ENCODE measurements at places on chromosomes 1 and 21.

- peak; percentile 67 for DNase-seq
These were observed 10.6 kb downstream of the GFI1 start for GRCh38 chr1:92476071-92476631.

DNA sequence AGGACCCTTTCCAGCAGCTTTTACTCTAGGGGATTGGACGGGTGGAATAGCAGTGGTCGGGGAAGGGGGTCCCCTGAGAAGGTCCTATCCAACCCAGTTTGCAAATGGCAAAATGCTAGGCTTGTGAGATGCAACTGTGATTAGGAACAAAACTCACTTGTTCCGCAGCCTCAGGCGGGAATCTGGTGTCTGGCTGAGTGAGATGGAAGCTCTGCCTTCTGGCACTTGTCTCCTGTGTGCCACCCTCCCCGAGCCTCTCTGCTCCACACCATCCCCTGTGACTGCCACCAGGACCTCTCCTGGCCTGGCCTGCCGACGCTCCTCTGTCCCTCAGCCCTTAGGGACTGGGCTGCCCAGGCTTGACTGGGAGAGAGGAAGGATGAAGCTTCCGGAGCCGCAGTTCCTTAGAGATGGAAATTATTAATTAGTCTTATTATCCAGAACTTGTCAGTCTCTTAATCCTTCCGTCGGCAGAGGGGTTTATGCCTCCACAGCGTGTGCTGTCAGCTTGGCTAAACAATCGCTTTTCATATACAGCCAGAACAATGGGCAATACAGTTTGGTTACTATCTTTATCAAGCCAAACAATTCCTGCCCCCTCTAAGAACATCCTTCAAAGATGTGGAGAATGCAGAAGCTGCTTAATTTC lies 292.8 kb upstream of the VAMP3 start:
- DNase-seq, result no peak

GRCh38 chr1:109270623-109271317 lies 12.2 kb downstream of the PSRC1 start:
- no peak for DNase-seq

DNA sequence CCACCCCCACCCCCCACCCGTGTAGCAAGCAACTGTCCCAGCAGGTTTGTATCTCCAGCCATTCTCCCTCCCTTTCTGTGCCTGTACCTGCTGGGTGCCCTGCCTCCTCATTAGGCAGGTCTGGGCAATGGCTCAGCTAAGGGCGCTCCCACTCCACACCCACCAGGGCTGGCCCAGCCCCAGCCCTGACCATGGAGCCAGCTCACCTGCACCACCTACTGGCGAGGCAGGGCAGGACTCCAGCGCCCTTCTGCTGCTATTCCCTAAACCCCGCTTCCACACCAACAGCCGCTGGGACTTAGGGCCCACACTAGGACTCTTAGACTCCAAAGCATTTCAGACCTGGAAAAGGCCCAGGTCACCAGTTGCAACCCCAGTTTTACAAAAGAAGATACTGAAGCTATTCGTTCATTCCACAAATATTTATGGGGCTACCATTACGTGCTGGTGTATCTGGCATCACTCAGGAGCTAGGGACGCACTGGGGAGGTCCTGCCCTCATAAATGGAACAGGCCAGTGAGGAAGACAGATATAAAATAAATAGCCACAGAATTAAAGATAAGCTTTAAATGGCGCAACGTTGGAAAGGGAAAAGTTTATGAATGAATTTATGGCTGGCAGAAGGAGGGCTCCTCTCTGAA lies 24.0 kb downstream of the PGLYRP3 start:
- DNase-seq, result no peak

GRCh38 chr1:54259546-54260140 lies 59.7 kb downstream of the MRPL37 start:
- DNase-seq, result no peak

DNA sequence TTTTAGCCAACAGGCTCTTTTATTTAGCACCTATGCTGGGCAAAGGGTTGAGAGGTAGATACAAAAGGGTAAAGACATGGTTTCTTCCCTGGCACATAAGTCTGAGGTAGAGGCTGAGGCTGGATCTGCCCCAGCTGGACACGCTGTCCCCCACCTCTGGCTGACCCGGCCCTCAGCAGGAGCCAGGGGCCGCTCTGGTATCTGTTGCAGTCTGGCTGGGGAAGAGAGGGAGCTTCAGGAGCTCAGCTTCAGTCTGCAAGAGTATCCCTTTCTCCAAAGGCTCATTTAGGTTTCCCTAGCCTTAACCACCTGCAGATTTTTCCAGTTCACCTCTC lies 14.2 kb downstream of the BLACAT1 start:
- DNase-seq, result no peak

DNA sequence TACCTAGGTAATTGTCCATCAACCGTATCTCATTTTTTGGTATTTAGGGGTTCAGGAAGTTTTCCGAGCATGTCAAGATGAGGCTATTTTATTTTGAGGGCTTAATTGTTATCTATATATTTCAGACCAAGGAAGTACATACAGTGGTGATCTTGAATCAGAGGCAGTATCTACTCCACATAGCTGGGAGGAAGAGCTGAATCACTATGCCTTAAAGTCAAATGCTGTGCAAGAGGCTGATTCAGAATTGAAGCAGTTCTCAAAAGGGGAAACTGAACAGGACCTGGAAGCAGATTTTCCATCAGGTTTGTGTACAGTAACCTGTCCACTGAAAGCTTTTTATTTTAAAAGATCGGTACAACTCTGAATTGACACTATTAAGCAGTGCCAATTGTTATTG lies 130.2 kb downstream of the ZMYM4 start:
- no peak for DNase-seq

DNA sequence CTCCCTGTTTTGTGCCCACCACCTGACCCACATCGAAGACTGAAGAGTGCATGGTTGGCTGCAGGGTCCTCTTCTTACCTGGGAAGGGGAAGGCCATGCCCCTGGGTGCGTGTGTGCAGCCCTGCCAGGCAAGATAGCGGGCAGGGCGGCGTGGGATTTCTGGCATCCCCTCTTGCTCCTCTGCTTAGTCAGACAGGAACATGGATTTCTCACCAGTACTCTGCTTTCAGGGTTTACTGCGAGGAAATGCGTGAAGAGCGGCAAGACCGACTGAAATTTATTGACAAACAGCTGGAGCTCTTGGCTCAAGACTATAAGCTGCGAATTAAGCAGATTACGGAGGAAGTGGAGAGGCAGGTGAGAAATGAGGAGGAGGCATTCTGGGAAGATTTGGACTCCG lies 15.5 kb upstream of the MIIP start:
- DNase-seq, result no peak

DNA sequence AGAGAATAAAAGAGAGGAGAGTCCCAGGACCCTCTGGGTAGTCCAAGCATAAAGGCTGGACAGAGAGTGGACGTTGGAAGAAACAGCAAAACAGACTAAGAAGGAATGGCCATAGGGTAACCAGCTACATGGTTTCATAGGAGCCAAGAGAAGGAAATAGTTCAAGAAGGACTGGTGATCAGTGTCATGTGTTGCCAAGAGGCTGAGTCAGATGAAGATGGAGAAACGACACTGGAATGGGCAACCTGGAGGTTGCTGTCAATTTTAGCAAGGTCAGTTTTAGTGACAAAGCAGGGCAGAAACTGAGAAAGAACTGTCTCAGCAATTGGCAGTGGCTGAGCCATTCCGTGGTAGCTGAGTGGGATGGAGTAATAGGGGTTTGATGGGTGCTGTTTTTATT lies 41.4 kb downstream of the HMGB4 start:
- DNase-seq, result no peak

GRCh38 chr21:44370786-44371410 lies 17.5 kb downstream of the TRPM2 start:
- no peak for DNase-seq

DNA sequence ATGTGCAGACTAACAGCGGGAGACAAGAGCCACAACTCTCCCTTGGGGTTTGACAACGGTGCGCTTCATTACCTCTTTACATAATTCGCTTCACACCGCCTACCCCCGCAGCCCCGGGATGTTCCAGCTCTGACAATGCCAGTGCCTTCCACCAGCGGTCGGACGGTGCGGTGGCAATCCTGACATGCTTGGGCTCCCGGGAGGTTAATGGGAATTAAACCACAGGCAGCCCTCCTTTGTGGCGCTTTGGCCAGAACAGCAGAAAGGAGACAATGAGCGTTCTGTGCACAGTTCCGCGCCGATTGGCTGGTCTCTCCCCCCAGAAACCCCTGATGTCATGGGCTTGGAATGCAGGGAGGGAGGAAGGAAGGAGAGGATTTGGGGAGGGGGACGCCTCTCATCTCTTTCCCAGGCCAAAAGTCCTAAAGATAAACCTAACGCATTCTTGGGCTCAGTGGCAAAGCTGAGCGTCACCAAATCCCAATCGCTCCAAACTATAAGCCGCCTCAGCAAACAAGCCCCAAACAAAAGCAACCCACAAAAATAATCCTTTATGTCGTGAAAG lies 1.3 kb downstream of the CNN3 start:
- no peak for DNase-seq

GRCh38 chr1:176826265-176826664 lies 338.2 kb downstream of the ASTN1 start:
- no peak for DNase-seq

- DNase-seq, result peak; percentile 36
These were observed at the start of gene FAM78B for GRCh38 chr1:166166698-166167571. Gene FAM78B, minus strand, starts transcription at chr1:166167001. Its CDS starts 753 bp downstream, at chr1:166166248.

DNA sequence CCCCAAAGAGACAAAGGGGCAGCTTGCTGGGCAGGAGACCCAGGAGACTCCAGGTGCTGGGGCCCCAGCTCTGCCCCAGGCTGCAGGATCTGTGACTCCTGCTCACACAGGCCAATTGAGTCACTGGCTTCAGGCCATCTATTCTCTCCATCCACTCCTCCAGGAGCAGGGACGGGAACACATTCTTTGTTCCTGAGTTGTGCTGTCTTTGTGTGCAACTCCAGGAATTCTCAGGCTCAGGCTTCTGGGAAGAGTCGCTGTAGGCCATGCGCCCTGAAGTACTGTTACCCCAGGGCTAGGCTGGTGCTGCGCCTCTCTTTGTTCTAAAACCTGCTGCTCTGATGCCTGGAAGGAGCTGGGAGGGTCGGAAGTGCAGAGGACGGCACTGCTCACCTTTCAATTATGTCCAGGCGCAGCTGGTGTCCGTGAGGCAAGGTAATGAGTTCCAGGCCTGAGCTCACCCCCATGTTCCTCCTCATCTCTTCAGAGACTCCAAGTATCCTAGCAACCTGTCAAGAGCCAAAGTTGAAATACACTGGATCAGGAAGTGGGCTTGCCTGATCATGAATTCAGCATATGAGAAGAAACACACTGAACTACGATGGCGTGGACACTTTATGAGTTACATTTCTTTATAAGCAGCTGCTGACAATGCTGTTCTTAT lies 105.9 kb downstream of the BCAR3 start:
- no peak for DNase-seq

- no peak for DNase-seq
These were observed 306.3 kb upstream of the ESRRG start for GRCh38 chr1:217029281-217030157.

DNA sequence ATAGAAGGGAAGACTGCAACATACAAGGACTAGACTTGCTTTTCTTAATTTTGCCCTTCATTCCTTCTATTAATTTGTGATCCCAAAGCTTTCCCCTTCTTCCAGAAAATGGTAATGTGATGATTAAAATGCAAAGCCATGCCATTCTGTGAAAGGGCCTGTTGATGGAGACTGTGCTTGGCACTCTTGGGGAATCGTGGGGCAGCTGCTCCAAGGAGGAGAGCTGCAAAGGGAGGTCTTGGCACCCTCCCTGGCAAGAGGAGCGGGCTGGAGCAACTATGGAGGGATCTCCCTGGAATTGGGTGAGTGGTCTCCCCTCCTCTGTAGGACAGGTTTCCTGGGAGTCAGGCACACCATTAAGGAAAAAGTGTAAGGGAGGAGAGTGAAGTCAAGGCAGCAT lies 16.6 kb downstream of the CACNA1S start:
- no peak for DNase-seq

DNA sequence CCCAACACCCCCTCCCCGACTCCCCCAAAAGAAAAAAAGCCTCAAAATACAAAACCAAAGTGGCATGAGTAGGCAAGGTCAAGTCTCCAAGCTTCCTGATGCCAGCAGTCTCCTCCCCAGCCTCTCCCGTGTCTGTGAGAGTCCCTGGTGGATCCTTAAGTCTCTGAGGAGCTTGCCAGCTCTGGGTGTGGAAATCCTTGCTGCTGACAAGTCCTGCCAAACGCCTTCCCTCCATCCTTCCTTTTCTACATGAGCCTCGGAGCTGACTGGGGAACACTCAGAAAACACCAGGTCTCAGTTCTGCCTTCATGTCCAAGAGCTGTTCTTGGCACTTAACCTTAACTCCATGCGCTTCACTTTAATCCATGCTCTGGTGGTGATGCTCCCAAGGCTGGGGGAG lies 3.7 kb upstream of the ETV3L start:
- no peak for DNase-seq

DNA sequence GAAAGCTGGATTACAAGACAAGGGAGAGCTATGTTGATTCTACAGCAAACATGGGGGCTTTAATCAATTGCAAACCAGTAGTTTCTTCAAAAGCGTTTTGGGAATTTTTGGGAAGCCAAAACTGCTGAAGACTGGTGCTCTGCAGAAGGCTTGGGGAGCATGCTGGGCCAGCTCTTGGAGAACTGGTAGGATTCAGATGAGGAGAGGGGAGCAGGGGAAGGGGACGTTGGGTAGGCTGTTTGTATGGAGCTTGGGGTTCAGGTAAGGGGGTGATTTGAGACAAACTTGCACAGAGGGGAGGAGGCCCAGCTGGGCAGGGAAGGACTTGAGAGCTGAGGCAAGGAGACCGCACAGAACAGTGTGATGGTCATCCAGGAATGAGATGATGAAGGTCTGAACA lies 2.6 kb upstream of the MYOG start:
- no peak for DNase-seq

DNA sequence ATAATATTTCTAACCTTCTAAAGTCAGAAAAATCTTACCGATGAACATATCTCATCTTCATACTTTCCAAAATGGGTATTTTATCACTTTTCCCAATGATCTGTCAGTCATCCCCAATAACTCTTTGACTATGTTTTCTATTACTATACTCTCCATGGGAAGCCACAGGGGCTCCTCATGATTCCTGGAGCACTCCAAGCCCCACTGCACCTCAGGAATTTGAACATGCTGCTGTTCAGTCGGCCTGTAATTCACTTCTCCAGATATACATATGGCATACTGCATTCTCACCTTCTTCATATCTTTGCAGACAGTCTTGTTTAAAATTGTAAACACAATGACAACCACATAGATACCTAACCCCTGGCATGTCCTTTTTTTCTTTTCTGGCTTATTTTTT lies 333.0 kb downstream of the BRINP3 start:
- DNase-seq, result no peak

GRCh38 chr1:8809342-8809736 lies 8.1 kb downstream of the RERE start:
- DNase-seq, result no peak

- DNase-seq, result no peak
These were observed 14.6 kb upstream of the PTAFR start for GRCh38 chr1:28190996-28191645.

- no peak for DNase-seq
These were observed 50.5 kb upstream of the ATF3 start for GRCh38 chr1:212557739-212558692.

GRCh38 chr1:87062687-87063086 lies 148.3 kb downstream of the HS2ST1 start:
- DNase-seq, result no peak

- no peak for DNase-seq
These were observed 5.2 kb upstream of the GPR161 start for GRCh38 chr1:168141871-168142385.

GRCh38 chr1:156160000-156160742 lies 6.8 kb downstream of the SEMA4A start:
- no peak for DNase-seq

GRCh38 chr1:229420765-229421164 lies 13.1 kb downstream of the ACTA1 start:
- no peak for DNase-seq

GRCh38 chr1:175824079-175824478 lies 80.7 kb upstream of the TNR start:
- DNase-seq, result no peak

- DNase-seq, result no peak
These were observed 85.5 kb upstream of the L1TD1 start for GRCh38 chr1:62109124-62109523.

Data from activated T-helper 1 cell treated with anti-CD3 and anti-CD28 coated beads, Interleukin-12 subunit alpha, Interleukin-12 subunit beta, Interleukin-2, Interleukin-4 antibody, amounts not matched to agents 30 ng/mL and 10 ng/mL and 1 ng/mL, durations not matched to agents 14 hours and 24 hours and 36 hours (primary cell).